ENCODE measurements at places on chromosomes 2 and 18.

DNA sequence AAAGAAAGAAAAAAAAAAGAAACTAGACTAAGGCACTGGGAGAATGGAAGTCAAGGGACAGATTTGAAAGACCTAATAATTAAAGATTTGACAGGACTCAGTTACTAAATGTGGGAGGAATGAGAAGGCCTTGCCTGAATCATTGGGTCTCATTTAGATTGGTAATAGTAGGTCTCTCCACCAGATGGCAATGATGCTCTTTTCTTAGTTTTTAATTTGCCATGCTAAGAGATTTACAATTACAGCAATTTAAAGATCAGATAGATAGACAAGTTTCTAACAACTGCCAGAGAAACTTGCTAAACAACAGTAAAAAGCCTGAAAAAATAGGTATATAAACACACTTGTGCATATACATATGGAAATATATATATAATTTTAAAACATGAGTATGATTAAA, 153.0 kb downstream of the TMEM247 start:
- DNase-seq, result no peak

DNA sequence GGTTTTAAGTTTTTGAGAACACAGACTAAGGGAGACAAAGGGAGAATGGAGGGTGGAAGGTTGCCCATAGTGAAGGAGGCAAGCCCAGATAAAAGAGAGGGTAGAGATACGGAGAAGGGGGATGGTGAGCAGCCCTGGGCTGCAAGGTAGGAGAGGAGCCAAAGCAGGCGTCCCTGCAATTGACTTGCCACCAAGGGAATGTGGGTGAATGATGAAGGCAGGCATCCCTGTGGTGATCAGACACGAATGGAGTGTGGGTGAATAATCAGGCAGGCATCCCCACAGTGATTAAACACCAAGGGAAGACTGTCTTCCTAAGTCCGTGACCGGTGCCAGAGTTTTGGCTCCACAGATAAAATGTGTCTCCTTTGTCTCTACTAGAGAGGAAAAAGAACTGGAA, 16.5 kb upstream of the ALPK2 start:
- DNase-seq, result no peak

- no peak for DNase-seq
These were observed 7.8 kb upstream of the DGUOK start for GRCh38 chr2:73918856-73919255.

GRCh38 chr2:172280571-172281361, 146.6 kb upstream of the ITGA6 start:
- peak; percentile 71 for DNase-seq

- DNase-seq, result no peak
These were observed 14.3 kb downstream of the FRZB start for GRCh38 chr2:182852090-182852489.

GRCh38 chr2:233185330-233185729, 66.1 kb upstream of the ATG16L1 start:
- no peak for DNase-seq

- no peak for DNase-seq
These were observed 458.5 kb upstream of the SALL3 start for GRCh38 chr18:78521136-78521535.

DNA sequence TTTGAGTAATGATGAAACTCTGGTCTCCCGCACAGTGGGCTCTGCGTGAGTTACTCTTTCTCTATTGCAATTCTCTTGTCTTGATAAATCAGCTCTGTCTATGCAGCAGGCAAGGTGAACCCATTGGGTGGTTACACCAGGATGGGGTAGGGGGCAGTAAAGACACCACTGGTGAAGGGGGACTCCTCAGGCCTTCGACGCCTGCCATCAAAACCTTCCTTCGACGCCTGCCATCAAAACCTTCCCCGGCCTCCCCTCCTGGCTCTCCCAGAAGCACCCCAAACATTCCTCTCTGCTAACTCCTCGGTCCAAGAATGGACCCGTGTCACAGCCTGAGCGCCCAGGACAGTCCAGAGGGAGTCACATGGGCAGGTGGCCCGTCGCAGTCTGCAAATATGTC, 4.8 kb upstream of the STARD7 start:
- DNase-seq, result no peak

DNA sequence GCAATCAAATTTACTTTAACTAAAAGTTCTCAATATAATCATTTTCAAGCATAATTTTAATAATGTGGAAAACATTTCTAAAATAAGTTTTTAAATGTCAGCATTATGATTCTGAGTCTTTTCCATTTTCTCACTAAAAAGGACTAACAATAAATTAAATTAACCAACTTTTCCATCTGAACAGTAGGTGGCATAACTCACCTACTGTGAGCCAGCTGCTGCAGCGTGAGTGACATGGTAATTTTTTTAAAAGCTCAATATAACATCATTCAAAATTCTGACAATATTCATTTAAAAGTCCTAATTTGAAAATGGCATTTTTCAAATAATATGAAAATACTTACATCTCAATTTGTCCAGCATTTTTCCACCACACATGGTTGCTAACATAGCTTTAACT, 66.5 kb downstream of the DTNB start:
- DNase-seq, result no peak

DNA sequence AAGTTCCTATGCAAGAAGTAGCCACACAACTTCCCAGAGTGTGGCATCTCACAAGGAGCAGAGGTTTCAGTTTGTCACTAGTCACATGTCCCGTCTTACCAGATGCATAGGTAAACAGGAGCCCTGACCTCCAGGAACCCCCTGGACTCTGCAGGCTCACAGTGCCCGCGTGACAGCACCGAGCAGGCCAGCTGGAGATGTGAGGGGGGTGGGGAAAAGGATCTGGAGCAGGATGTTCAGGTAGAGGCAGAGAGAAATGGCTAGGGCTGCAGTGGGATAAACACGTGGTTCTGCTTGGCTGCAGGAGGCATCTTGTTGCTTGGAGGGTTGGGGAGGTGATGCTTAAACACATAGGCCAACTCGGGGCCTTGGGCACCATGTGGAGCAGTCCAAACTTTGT, 54.2 kb downstream of the IMPA2 start:
- no peak for DNase-seq

DNA sequence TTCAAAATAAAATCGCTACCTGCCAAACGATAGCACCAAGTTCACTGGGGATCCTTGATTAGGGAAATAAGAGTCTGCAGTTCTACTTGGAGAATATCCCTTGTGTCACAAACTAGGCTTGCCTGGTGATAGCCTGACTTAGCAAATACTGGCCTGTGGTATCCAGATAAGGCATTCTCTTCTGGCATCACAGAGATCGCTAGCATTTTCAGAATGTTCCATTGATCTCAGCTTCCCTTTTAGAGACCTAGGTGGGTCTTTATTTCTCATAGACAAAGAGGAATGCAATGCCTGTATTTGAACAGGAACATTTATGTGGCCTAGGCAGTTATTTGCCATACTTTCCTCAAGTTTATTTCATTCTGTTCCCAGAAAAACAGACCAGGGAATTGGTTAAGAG, 349.1 kb downstream of the STK39 start:
- DNase-seq, result no peak

GRCh38 chr18:50947899-50948298, 19.9 kb upstream of the ELAC1 start:
- DNase-seq, result no peak

- no peak for DNase-seq
These were observed 1229.7 kb upstream of the CRIM1 start for GRCh38 chr2:35125871-35126270.

DNA sequence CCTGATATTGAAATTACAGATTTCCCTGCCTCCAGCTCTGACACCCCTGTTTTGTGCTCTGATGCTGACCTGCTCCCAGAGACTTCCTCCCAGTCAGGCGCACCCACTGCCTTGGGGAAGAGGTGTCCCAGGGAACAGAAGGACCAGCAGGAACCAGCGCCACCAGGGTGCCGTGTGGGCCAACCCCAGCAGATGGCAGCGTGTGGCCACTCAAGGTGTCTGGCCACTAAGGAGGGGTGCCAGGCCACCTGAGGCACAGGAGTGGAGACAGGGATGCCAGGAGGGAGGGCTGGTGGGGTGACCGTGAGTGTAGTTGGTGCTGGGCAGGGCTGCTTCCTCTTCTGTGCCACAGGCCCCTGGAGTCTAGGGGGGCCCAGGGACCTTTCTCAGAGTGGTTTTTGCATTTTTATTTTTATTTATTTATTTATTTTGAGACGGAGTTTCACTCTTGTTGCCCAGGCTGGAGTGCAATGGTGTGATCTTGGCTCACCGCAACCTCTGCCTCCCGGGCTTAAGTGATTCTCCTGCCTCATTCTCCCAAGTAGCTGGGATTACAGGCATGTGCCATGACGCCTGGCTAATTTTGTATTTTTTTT, 56.0 kb downstream of the TEX44 start:
- peak; percentile 84 for DNase-seq

DNA sequence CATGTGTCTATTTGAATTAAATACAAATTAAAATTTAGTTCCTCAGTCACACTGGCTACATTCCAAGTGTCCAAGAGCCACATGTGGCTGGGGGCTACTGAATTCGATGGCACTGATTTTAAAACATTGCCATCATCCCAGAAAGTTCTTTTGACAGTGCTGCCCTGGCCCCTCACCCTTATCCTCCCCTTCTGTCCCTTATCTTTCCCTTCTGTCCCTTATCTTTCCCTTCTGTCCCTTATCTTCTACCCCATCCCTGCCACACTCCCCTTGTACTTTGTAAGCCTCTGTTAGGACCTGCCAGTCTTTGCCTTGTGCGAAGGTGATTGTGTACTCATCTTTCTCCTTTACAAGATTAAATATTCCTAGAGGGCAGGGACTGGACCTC, 85.2 kb downstream of the DNMT3A start:
- no peak for DNase-seq

- no peak for DNase-seq
These were observed 164.4 kb downstream of the TMEFF2 start for GRCh38 chr2:192030289-192030688.

- no peak for DNase-seq
These were observed 465.1 kb upstream of the MYT1L start for GRCh38 chr2:2796207-2796606.

DNA sequence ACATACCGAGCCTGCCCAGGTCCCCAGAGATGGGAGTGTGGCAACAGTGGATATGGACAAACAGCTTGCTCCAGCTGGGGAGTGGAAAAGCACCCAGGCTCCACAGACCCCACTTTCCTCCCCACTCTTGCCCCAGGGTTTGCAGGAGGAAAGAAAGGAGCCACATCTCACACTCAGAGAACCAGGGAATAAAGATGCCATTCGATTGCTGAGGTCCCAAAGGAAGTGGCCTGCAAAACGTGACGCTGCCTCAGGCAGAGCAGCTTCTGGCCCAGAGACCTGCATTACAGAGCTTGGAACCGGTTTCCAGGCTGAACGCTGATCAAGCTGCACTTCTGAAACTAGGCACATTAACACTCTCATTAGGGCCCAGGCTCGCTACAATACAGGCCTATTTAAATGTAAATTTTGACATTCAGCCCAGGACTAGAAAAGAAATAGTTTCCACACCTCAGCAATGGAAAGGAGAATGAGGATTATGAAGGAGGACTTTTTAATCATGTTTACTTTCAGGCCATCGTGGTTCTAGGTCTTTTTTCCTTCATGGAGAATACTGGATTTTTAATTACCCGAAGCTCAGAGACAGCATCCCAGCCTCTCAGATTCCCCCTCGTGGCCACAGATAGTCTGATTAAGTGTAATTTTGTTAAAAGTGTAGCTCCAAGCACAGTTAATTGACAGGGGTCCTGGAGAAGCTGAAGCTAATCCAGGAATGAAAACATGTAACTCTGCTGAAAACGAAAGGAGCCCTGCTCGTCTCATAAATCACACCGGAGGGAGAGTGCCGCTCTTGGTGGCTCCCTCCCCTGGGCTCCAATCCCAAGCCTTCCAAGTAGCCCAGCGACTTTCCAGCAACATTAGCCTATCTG, 221.3 kb upstream of the RAB6C start:
- no peak for DNase-seq

GRCh38 chr2:203170502-203170901, 68.3 kb upstream of the CYP20A1 start:
- DNase-seq, result no peak

DNA sequence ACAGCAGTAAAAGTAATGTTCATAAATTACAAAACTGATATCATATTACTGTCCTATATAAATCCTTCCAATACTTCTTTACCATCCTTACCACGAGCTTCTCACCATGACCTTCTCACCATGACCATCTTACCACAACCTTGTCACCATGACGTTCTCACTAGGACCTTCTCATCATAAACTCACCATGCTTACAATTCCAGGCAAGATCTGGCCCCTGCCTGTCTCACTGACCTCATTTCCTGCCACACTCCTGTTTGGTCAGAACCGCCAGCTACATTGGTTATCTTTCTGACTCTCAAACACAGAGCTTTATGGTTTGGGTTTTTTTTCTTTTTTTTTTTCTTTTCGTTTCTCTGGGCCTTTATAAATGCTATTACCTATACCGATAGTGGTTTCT, 827.6 kb downstream of the RNF144A start:
- DNase-seq, result no peak

DNA sequence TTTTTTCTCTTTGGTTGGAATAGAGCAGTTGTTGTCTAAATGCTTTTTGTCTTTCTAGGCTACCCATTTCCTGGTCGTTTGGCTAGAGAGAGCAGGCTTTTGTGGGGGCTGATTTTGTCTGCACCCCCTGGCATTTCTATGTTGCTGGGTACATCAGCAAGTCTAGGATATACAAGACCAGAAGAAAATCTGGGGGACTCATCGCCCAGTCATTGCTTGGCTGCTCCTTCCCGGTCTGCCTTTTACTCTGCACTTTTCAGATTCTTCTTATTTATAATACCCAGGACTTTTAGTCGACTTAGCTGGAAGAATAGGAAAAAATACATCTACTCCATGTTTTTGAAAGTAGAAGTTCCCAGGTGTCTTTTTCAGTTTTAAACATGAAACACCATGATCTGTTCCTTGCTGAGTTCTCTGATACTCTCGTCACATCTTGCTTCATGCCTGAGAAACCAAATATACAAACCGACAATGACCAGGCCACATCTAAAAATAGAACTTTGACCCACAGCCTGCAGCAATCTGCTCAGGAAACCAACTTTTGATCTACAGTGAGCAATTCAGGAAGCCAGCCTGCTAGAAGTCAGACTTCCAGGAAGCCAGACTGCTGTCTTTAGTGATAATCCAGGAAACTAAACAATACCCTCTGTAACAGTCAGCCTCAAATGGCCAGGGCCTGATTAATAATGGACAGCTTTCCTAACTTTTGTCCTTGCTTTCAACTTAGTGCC, 163.8 kb upstream of the MEX3C start:
- no peak for DNase-seq

DNA sequence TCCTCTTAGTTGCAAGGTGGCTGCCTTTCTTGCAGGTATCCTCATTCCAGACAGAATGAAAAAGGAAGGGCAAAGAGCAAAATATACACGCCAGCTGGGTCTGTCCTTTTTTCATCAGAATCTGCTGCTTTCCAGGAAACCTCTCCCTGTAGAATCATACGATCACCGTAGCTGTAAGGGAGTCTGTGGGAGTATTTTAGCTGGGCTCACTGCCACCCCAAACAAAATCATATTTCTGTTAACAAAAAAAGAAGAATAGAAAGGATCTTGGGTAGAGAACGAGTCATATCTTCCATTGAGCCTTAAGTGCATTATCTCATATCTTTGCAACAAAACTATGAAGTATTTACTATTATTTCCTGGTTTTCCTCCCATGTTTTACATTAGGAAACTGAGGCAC, 15.0 kb upstream of the TANC1 start:
- no peak for DNase-seq
